ENCODE measurements at places on chromosomes 1 and 21.

DNA sequence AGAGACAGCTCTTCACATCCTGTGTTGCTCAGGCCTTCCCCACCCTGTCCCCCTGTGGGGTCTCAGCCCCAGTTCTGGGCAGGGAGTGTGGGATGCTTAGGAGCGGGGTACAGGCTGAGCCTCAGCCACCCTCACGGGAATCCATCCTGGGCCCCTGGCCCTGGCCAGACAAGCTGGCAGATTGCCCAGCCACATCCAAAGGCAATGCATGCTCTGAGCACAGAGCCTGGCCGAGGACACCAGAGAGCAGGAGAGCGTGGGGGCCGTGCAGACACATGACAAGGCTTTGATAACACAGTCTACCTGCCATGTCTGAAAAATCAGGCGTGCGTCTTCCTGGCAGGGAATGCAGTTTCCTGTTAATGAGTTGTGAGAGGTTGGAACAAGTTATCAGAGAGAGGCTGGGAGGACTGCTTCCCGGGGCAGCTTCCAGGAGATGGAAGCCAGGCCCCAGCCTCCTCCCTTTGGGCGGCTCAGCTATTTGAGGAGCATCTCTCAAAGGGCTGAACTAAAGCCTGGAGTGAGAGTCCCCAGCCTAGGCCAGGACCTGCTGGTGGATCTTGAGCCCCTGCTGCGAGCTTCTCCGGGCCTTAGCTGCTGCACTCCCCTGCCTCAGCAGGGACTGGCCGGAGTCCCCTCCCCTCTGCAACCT lies 72.2 kb upstream of the SELENON start:
- DNase-seq = no peak

GRCh38 chr1:234162661-234163060 lies 210.6 kb upstream of the COA6 start:
- no peak for DNase-seq

DNA sequence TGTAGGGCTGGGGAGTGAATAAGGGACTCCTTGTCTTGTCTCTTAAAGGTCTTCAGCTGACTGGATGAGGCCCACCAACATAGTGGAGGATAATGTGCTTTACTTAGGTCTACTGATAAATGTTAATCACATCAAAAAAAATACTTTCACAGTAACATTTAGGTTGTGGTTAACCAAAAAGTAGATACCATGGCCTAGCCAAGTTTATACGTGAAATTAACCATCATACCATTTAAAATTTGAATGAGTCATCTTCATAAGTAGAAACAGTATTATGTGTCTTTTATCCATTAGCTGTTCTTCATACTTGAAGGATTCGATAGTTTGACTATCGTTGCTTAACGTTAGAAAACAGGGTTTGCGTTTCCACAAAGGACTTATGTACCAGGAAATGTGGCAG lies 80.9 kb downstream of the MTR start:
- no peak for DNase-seq

DNA sequence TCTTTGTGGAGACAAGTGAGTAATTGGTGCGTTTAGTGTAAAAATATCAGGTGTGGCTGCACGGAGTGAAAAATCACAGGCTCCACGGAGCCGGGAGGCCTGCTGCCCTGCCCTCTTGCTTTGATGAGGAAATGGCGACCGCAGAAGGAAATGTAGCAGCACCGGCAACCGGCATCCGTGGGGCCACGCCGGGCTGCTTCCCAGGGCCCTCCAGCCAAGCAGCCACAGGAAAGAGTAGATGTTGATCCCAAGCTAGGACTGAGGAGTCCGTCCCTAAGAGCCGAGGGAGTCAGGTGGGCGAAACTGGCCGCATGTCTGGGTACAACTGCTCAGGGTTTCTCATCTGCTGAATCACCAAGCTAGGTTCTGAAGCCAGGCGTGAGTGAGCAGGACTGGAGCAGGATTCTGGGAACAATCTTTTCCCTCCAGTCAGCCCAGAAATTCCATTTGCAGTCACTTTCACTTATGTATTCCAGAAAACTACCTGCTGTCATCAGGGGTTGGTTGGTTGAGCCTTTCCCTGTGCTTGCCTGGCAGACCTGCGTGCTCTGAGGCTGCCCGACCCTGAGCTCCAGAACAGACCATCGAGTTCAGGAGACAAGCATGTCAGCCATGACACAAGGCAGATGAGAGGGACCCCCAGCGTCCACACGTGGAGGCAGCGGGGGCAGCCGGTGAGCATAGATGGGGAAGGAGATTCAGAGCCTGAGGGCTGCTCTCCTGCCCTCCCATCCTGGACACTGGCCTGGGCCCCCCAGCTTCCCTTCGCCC lies 5.8 kb upstream of the ITGB2 start:
- no peak for DNase-seq

DNA sequence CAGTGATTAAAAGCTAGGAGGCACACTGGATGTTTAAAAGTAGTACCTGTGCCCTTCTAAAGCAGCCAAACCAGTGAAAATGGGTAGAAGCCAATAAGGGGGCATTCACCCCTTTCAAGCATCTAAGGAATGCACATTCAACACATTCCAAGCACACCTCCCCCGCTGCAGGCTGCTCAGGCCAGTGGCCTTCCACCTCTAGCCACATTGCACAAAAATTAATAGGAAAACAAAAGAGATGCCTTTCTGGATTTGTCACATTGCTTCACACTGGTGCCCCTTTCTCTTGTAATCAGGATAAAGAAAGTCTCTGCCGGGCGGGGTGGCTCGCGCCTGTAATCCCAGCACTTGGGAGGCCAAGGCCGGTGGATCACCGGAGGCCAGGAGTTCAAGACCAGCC lies 834.0 kb downstream of the USP25 start:
- no peak for DNase-seq

DNA sequence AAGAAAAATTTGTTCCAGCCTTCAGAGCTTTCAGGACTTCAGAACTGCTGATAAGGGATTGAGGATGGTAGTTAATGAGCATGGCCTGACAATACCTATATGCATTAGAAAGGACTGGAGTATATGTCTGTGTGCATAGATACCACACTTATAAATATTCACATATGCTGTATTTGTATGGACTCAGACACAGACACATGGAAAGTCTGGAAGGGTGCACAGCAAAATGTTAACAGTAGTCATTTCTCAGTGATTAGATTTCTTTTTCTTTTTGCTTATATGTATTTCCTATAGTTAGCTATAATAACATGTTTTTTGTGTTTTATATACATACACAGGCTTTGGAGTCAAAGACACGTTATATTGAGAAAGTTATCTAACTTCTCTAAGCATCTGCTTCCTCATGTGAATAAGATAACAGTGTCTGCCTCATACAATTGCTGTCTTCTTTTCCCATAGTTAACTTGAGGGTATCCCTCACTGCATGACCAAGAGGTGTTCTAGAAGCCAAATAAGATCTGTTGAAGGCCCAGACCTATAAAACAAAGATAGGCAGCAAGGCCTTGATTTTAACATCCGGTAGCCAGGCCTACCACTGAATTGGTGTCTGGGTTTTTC lies 31.3 kb downstream of the INPP5B start:
- no peak for DNase-seq
